ENCODE measurements at places on chromosomes 5 and 9.
A peak's percentile ranks its signal among the peaks of the same experiment; 100 is the strongest.

DNA sequence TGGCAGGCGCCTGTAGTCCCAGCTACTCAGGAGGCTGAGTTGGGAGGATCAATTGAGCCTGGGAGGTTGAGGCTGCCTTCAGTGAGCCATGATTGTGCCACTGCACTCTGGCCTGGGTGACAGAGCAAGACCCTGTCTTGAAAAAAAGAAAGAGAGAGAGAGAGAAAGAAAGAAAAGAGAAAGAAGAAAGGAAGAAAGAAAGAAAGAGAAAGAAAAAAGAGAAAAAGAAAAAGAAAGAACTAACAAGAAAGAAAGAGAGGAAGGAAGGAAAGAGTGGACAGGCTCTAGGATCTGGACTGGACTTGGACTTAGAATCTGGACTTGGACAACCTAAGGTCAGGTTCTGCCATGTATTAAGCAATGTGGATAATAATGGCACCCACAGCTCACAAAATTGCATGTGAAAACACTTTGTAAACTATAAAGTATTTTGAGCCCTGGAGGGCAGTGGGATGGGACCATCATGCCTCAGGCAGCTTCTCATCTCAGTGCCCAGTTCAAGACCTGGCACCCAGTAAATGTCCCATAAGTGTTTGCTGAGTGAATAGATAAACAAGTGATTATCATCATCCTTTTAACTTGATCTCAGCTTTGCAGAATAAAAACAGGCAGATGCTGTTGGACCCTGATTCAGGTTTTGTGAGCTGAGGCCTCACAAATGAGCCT, 12.8 kb upstream of the PHF19 start:
- DNase-seq = no peak

DNA sequence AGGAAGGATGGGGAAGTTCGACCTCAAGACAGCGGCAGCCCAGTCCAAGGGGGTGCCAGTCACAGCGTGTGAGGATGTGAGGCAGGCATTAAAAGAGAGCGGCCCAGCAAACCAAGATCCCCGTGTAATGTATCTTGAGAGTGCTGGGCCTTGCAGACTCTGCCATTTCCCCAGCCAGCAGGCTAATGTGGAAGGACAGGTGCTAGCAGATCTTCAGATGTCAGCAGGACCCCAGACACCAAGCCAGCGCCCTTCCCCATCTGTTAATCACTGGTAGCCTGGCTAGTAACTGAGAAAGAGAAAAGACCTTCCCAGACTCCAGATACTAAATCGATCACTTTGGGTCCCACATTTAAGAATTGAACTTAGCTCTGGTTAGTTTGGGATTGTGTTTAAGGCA, 62.2 kb downstream of the NTRK2 start:
- no peak for DNase-seq

DNA sequence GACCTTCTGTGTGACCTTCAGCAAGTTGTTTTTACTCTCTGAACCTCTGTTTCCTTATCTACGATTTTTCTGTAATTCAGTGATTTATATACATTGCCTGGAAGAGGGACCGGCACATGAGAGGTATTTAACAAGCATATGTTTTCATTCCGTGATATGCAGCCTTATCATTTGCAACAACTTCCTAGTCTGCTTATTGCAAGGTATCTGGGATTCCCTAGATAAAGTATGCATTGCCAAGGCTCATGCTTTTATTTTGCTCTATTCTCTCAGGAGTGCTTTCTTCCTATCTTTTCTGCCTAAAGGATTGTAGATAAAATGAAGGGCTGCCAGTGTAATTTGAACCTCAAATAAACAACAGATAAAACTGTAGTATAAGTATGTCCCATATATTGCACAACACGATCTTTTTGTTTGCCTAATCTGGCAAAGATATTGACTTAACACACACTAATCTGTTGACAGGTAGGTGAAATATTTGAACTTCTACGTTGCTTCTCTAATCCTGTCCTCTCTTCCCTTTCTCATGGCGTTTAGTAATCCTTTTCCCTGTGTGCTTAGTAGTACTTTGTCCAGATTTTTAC, 377.2 kb upstream of the TNC start:
- DNase-seq = no peak

DNA sequence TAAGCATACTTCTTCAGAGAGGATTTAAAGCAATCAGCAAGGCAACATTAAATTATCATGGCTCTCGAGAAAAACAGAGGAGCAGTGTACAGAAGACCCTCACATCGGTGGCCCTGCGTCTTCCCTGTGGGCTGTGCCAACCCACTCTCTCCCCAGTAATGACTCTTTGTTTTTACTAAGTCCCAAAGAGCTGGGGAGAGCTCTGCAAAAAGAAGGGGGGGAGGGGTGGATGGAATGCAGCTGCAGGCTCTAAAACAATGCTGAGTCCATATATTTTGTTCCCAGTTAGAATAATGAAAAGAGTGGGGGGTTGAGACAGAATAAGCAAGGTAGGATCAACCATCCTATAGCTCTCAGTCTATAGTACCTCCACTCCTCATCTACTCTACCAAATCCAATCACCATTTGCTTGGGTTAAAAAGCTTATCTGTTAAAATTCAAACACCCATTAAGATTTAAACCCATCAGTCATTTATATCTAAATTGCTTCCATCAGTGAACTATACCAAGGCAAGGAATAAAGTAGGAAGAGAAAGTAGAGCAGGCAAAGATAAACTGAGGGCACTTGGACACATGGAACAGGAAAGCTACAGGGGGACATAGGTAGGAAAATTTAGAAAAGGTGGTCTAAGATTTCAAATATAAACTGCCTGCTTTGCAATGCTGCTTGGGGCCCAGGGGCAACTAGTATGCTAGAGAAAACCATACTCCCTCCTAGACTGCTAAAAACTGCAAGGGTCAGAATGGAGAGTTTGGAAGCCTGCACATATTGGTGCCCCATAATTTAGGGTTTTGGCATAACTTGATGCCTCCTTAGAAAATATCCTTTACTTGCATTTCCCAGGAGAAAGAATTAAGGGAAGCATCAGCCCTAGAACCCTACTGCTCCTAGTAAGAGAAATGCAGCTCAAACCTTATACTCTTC, 20.6 kb downstream of the ELL2 start:
- DNase-seq = no peak

GRCh38 chr5:135139381-135140134, 105.5 kb upstream of the PITX1 start:
- no peak for DNase-seq

DNA sequence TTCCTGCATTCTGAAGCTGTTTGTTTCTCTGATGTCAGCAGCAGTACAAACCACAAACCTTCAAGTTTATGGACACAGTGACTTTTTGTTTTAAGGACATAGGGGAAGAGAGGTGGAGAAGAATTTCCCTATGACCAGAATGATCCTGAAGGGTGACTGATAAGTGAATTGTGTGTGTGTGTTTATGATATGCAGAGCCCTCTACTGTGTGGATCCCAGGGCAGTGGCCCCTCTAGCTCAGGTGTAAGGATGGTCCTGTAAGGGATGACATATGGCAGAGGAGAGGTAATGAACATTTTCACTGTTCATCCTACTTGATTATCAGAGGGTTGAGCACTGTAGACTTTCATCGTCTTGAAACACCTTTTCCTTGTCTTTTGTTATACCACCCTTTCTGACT, 30.6 kb upstream of the TMED7 start:
- DNase-seq = no peak

- DNase-seq = peak; percentile 71
Measured at GRCh38 chr5:133287500-133287899, 235.7 kb downstream of the HSPA4 start.

GRCh38 chr5:144598451-144599068, 427.9 kb downstream of the KCTD16 start:
- DNase-seq = no peak

GRCh38 chr9:125983681-125984080, 236.5 kb downstream of the PBX3 start:
- DNase-seq = no peak

DNA sequence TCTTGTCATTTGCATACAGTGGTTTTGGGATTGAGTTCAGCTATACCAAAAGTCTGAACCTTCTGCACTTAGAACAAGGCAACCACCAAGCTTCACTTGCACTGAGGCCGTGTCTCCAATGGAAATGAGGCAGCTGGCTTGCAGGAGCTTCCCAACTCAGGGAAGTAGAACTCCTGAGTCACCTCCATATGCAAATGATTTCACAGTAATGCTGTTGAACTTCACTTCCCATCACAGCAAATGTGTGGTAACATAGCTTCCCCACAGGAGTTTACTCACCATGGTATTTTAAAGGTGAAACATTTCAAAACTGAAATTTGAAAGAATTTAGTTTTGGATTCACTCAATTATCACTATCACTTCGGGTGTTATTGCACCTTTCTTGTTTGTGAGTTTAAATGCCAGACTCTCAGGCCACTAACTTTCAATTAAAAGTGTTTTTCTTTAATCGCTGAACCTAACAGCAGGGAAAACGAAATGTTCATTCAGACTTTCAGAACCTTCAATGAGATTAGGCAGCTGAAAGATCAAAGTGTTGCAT, 9.0 kb downstream of the CD274 start:
- peak; percentile 49 for DNase-seq

DNA sequence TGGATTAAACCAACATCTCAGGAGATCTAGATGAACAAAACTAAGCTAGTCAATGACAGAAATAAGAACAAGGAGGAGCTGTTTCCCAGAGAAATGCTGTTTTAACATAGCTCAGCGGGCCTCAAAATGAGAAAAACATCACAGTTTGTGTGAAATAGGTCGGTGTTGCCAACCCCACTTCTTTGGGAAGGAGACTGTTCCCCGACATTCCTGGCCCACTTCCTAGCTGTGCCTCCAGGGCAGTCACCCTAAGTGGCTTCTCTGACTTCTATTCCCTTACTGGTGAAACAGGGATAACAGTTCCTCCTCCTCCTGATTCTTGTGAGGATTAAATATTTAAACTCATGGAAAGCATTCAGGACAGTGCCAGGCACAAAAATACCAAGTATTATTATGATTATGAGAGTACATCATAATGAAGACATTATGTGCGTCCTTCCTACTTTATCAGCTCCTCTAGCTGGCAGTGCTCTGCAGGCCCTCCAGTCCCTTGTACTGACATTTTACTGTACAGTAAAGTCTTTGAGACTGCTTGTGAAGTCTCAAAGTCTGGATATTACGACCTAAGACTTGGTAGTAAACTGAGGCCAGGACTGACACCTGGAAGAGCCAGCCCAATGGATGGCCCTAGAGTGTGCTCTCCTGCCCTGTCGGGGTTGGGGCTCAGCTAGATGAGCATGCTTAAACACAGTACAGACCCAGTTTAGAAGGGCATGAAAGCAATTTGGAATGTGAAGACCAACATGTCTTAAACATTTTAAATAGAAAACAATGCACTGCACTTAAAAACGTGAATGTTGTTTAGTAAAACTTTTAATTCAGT, 7.3 kb downstream of the ISCA1 start:
- DNase-seq = no peak

DNA sequence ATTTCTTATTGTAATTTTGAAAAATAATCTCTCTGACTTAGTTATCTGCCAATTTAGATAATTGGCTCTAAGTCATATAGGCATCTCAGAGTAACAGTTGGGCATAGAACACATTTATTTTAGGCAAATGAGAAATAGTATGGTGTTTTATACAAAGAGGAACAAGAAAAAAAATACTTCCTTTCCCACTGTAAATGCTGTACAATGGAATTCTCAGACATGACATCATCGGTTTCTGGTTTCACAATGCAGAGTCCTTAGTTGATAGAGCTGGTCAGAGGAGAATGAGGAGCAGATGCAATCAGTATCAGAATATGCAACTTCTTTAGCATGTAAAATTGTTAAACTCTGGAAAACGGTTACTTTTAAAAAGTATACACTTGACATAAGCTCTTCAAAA, 49.4 kb downstream of the PLK2 start:
- peak; percentile 89 for DNase-seq

DNA sequence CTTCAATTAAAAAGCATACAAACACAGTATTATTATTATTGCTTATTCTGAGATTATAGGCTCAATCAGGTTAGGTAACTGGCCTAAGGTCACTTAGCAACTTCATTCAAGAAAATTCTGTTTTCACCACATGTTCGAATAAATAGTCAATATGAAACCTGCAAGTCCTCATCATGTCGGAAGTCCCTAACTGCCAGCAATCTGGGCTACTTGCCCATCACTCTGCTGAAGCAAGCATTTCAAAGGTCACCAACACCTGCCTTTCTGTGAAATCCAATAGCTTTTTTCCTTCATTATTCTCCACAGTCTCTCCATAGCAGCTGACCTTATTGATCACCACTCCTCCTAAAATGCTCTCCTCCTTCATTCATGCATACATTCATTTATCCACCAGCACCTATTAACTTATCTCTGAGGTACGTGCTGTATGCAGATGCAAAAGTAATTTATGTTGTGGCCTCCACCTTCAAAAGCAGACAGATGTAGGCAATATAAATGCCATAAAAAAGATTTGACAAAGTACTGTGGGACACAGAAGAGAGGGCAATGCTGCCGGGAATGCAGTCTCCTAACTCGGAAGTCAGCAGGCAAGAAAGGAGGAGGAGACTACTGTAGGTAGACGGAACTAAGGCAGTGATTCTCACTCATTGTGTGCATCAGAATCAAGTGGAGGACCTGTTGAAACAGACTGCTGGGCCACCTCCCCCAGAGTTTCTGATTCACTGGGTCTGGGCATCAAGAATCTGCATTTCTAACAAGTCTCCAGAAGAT, 310.9 kb downstream of the BNC2 start:
- DNase-seq = no peak

- no peak for DNase-seq
Measured at GRCh38 chr5:9040475-9040874, 505.4 kb downstream of the SEMA5A start.

- DNase-seq = no peak
Measured at GRCh38 chr5:176527246-176528222, 9.7 kb downstream of the RNF44 start.

DNA sequence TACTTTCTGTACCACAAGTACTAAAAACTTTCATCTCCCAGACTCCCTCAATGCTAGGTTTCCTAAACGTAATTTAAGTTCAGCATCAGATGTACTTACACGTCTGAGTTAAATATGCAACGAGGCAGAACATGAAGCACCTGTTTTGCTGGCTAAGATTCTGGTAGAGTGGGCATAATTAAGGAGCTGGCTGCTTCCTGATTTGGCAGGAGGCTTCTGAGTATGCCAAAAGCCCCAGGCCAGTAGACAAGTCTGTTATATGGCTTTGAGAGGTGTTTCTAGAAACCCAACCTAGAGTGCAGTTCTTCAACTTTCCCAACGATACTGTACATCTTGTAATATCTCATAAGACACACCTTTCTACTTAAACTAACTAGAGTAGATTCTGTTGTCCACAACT, 13.6 kb downstream of the TICAM2 start:
- no peak for DNase-seq

GRCh38 chr5:17444496-17444895, 53.5 kb upstream of the TAF11L2 start:
- no peak for DNase-seq

- DNase-seq = no peak
Measured at GRCh38 chr5:67221487-67222242, 25.1 kb upstream of the CD180 start.

All from dermis blood vessel endothelial cell (primary cell).